Activated CD4-positive, alpha-beta T cell treated with anti-CD3 and anti-CD28 coated beads, Interleukin-10, Interleukin-2, amounts not matched to agents 100 ng/mL and 50 ng/mL, durations not matched to agents 16 hours and 8 hours (primary cell): ENCODE measurements at places on chromosomes 3 and 15.

- DNase-seq: peak; percentile 27
Observed at GRCh38 chr3:20185331-20185678, 701 bp downstream of the SGO1 start.

DNA sequence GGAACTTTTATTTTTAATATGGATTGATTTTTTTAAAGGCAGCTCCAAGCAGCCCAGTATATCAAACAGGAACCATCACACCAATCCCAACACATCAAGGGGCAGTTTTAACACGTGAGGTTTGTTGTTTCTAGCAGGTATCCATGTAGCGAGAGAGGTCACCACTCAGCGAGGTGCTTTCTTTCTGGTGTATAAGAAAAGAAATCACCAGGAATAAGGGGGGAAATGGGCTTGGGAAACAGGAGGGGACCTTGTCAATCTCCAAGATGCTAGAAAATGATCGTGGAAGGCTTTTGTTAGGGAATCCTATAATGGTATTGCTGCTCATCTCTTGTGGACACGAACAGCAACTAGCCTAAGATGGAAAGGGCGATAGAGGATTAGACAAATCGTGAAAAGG is 402.9 kb upstream of the ATP11B start:
- no peak for DNase-seq

GRCh38 chr3:177104299-177104992 is 92.8 kb downstream of the TBL1XR1 start:
- DNase-seq: no peak

DNA sequence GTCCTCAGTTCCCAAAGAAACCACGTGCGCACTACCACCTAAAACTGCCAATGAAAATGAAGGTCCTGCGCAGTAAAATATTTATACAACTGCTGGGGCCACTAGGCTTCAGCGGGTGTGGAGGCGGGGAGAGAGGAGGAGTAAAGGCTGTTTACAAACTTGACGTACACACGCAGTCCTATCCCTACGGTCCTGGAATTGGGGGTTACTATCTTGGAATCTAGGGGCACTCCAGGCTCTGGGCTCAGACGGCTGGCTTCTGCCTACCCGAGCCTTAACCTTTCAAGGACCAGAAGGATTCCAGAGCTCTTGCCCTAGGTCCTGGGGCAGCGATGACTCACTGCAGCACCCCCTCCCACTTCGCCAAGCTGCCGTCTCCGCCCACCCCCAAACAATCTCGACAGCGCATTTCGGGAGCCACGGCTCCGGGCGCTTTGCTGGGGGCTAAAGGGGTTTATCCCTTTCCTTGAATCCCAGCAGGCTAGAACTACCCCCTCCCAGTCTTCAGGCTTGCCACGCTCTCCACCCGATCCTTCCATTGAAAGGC is 3.0 kb downstream of the ADAMTS9 start:
- DNase-seq: no peak

DNA sequence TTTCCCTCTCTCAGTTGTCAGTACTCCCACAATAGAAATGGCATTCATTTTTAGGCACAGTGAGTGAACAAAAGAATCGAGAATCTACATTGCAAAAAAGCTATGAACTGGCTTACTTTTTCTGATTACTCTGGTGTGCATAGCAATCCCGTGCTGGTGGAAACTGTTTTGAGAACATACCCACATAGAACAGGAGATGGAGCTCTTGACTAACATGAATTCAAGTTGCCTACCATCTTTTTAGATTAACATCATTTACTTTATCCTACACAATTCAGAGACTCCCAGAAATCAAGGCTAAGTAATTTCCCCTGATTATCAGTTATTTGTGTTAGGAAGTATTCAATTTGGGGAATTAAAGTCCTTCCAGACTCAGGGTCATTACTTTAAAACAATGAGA is 326.6 kb downstream of the ARPP21 start:
- peak; percentile 19 for DNase-seq

GRCh38 chr3:115336836-115337235 is 189.7 kb upstream of the ZBTB20 start:
- DNase-seq: no peak

GRCh38 chr3:52986938-52987337 is 58.9 kb downstream of the SFMBT1 start:
- DNase-seq: no peak

GRCh38 chr15:98387866-98388265 is 260.5 kb upstream of the IGF1R start:
- DNase-seq: no peak

DNA sequence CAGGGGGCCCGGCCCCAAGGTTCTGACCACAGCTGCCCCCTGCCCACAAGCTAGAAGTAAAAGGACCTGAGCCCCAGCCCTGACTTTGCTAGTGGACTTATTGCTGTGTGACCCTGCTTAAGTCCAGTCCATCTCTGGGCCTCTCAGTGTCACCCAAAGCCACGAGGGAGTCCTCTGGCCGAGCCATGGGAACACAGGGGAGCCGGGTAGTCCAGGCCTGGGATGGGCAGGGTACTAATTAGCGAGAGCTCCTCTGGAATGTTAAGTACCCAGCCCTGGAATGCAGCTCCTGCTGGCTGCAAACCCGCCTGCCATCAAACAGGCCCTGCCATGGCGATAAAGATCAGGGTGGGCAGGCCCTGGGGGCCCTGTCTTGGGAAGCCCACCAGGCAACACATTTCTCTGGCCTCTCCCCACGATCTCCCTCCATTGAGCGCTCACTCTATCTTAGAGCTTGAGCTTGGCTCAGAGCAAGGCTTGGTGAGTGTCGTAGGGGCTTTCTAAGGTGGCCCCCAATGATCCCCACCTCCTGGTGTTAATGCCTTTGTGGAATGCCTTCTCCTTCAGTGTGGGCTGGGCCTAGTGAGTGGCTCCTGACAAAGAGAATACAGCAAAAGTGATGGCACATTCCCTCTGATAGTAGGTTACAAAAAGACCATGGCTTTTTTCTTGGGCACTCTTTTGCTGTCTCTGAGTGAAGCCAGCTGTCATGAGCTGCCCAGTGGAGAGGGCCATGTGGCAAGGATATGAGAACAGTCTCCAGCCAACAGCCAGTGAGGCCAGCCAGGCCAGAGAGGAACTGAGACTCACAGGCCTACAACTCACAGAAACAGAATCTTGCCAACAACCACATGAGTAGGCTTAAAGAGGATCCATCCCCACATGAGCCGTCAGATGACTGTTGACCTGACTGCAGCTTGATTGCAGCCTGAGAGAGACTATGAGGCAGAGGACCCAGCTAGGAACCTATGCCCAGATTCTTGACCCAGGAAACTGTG is 133.1 kb downstream of the SMAD6 start:
- no peak for DNase-seq

DNA sequence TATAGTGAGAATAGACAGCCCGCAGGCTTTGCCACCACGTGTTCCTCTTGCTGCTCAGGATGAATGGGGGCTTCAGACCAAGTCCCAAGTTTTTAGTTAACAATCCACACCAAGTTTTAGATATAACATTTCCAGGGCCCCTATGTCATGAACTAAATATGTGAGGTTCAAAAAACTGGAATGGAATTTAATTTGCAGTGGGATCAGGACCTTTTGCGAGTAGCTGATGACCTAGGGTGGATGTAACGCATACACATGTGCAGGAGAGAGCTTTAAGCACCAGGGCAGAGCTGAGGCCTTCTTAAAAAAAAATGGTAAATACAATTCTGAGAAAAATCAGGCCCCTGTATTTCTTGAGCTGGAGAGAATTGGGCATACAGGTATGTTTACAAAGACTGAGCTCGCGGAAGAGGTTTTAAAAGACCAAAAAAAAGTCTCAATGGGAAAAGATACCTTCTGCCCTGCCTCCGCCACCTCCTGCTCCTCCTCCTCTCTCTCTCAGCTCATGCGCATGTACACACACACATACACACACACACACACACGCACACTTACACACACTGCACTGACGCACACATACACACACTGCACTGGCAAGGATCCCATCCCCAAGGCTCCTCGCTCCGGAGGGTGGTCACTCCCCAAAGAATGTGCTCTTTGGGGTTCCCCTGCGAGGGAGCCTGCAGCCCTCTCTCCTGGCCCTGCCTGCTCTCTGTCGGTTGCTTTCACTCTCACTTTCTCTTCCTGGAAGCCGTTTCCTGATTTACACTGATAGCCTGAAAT is 48.2 kb upstream of the IGF1R start:
- DNase-seq: peak; percentile 52

- DNase-seq: no peak
Observed at GRCh38 chr3:49707113-49707480, 12.4 kb downstream of the AMIGO3 start.

GRCh38 chr3:16849795-16850194 is 35.0 kb upstream of the PLCL2 start:
- no peak for DNase-seq

- no peak for DNase-seq
Observed at GRCh38 chr3:11699083-11699427, 55.3 kb upstream of the VGLL4 start.

DNA sequence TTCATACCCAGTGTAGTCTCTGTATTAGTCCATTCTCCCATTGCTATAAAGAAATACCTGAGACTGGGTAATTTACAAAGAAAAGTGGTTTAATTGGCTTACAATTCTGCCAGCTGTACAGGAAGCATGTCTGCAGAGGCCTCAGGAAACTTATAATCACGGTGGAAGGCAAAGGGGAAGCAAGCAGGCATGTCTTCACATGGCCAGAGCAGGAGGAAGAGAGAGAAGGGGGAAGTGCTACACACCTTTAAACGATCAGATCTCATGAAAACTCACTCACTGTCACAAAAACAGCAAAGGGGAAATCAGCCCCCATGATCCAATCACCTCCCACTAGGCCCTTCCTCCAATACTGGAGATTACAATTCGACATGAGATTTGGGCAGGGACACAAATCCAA is 6.3 kb upstream of the PARP14 start:
- no peak for DNase-seq

DNA sequence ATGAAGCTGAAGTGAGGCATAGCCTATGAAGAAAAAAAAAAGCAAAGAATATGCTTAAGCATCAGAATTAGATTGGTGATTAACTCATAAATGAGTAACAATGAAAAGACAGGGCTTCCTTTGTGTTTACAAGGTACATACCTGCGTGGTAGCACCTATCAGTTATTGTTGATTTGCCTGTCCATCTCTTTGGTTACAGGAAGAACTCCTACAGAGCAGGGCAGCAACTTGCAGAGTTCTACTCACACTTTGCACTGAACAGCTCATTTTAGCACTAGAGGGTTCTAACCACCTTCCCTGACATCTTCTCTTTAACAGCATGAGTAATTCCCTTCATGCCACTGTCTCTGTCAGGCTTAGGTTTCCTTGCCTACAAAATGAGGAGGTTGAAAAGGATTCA is 166.0 kb downstream of the DPH6 start:
- DNase-seq: peak; percentile 7

- DNase-seq: no peak
Observed at GRCh38 chr15:88738796-88739195, 64.4 kb upstream of the ACAN start.

DNA sequence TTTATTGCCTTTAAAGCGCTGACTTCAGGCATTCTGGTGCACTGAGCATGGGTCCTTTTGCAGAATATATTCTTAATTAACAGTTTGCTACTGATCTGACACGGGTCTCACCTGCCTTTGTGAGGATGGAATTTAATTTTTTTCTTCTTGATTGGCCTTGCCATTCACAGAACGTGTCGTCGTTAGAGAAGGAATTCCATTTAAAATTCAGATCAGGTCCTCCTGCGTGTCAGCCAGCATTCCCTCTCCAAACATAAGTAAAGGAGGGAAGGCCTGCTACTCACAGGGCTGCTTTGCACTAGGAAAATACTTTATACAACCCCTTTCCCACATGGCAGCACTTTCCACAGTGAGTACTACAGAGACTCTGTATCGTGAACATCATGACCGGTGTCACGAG is 492.7 kb downstream of the NTRK3 start:
- DNase-seq: no peak

DNA sequence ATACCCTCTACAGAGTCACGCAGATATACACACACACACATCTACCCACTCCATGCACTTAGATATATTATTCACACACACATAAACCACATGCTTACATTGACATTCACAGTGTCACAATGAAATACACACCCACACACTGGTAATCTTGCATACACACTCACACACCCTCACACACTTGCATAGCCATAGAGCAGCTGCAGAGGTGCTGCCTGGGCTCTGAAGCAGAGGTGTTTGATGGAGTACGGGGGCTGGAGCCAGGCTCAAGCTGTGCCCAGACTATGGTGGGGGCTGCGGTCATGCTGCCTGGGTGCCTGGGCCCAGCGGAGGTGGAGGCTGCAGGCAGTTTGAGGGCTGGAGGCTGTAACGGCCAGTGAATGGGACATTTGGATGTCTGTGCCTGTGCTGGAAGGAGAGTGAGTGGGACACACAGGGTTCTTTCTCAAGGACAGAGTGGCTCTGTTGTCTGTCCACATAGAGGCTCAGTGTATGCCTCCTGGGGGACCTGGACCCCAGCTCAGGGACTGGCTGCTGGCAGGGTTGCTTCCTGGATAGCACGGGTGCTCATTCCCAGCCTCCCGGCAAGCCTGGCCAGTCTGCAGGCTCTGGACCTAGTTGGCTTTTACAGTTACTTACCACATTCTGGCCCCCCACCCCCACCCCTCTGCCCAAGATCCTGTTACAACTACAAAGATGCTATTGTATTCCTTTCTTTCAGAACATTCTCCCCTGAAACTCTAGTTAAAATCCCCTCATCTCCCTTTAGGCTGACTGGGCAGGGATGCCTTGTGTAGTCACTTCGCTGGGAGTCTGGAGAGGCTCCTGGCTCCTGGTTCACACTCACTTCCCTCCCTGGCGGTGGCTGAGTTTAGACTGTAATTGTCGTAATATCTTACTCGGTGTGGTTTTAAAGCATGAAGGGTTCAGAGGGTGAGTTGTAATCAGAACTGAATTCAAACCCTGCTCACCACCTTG is 12.5 kb downstream of the GASK1A start:
- no peak for DNase-seq

GRCh38 chr3:88013592-88013991 is 45.2 kb downstream of the CGGBP1 start:
- DNase-seq: no peak

- no peak for DNase-seq
Observed at GRCh38 chr3:160041465-160041864, 52.8 kb downstream of the IL12A start.

DNA sequence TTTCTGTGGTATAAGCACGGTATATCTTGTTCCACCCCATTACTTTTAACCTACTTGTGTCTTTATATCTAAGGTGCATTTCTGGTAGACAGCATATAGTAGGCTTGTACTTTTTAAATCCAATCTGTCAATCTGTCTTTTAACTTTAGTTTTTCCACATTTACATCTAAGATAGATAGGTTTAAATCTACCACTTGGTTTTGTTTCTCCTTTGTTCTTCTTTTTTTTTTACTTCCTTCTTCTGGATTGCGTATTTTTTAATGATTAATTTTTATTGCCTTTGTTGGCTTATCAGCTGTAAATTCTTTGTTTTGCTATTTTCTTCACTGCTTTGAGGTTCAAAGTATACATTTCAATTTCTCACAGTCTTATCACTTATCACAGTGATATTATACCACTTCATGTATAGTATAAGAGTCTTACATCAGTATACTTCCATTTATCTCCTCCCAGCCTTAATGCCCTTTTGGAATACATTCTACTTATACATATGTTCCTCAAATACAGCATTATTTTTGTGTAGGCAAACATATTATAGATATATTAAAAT is 31.0 kb downstream of the IQCB1 start:
- no peak for DNase-seq
